ENCODE measurements at places on chromosomes 2 and 18.

DNA sequence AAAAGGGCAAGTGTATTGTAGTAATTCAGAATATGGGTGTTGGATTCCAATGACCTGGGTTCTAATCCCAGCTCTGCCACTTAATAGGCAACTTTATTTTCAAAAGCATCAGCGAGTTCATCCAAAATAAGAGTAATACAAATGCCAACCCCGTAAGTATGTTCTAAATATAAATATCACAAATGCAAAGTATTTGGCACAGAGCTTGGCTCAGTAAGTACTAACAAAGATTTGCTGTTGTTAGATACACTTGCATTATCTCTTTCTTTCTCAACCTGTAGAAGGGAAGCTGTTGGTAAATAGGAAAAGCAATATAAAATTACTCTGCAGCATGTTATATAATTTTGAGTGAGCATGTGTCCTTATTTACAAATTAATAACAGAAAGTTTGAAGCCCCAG, 1302.6 kb upstream of the FAM98A start:
- no peak for DNase-seq

- no peak for DNase-seq
Measured at GRCh38 chr2:134260713-134261112, 6.8 kb downstream of the MGAT5 start.

- no peak for DNase-seq
Measured at GRCh38 chr2:119023534-119023933, 81.5 kb downstream of the MARCO start.

DNA sequence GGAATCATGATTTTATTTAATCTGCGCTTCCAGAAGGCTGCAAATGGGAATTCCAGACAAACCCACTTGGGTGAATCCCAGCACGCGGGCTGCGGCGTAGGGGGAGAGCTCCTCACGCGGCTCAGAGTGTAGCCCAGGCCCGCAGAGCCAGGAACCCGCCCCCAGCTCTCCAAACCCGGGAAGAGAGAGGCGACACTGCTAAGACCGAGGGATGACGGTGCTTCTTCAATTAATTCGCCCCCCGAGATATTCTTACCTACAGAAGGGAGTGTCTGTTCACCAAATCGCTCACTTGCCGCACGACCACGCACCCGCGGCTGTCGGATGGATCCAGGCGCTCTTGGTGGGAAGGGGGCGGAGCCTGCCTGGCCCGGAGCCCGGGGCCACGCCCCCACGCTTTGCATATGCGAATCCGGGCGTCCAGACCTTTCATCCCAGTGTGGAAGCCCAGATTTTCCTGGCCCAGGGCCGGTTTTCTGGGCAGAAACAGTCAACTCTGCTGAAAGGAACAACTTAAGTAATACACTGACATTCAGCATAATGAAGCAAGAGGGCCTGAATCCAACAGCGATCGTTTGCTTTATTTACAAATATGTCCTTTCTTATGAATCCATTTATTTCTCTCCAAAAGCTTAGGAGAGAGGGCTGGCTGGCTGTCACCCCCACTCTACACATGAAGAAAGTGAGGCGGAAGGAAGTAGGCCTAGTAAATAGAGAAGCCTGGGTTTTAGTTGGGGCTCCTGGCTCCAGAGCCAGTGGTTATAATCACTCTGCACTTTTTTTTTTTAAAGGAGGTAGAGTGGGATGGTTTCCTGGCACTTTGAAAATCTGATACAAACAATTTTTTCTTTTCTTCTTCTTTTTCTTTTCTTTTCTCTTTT, at the start of gene SLC19A3:
Gene SLC19A3 (minus strand): TSS at position 342 of the 881 bp plus-strand sequence. CDS start 15,710 bp downstream, outside the sequence.
- peak; percentile 76 for DNase-seq

GRCh38 chr2:54864727-54865126, 141.3 kb downstream of the EML6 start:
- DNase-seq, result no peak
